ENCODE measurements at places on chromosomes 7 and 10. TPM values are rescaled to one million over a fixed set of nuclear protein-coding genes. Genes with fewer than 3 reads are reported as not detected.
A peak's percentile ranks its signal among the peaks of the same experiment; 100 is the strongest.

GRCh38 chr10:23777153-23777552, 338.3 kb downstream of the OTUD1 start:
- DNase-seq = no peak

AKR1C2 gene
- 24.8 TPM for total RNA-seq

DNA sequence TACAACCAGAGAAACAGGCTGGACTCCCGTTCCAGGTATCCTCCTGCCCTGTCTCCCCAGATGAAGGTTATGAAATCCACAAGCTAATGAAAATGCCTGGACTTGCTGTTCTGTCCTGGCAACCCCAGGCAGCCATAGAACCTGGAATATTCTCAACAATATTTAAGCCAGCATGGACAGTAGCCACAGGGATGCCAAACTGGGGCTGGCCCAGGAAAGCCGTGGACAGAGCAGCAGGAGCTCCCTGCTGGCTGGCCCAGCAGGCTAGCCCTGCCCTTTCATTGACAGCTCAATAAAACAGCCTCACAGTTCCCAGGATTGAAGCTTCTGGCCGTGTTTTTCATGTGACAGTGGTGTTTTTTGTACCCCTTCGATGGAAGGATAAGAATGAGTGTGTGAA, 230.6 kb downstream of the BMPER start:
- no peak for DNase-seq

TAS2R40 gene
- not detected for total RNA-seq

GRCh38 chr7:80977751-80978150, 58.9 kb upstream of the SEMA3C start:
- no peak for DNase-seq

- DNase-seq = no peak
Observed at GRCh38 chr10:78567680-78568455, 500.9 kb upstream of the ZMIZ1 start.

DNA sequence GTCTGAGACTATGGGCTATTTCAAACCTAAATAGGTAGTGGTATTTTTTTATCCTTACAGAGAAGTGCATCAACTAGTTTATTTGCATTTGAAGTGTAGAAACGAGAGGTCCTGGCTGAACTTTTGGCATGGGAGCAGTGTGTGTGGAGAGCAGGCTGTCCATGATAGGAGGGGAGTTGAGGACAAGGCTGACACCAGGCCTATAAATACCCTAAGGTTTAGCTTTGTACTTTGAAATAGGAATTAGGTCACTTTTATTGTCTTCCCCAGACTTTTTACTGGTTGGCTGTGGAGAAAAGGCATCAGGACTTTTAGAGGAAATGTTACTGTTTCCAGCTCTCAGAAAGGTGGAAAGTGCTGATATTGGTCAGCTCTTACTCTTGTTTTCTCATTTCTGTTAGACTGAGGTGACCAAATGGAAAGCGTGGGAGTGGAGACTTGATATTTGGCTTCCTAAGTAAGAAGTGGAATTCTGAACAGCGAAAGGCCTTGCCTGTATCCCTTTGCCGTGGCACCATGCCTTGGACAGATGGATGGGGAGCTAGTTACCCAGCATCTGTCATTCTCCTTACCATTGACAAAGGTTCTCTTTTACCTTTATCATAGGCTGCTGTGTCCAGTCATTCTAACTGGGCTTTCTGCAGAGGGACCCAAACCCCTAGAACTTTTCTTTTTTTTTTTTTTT, 46.0 kb downstream of the GBF1 start:
- no peak for DNase-seq

GRCh38 chr10:81564143-81564542, 310.9 kb upstream of the NRG3 start:
- DNase-seq = no peak

SEM1 gene
- total RNA-seq = 94.1 TPM

DNA sequence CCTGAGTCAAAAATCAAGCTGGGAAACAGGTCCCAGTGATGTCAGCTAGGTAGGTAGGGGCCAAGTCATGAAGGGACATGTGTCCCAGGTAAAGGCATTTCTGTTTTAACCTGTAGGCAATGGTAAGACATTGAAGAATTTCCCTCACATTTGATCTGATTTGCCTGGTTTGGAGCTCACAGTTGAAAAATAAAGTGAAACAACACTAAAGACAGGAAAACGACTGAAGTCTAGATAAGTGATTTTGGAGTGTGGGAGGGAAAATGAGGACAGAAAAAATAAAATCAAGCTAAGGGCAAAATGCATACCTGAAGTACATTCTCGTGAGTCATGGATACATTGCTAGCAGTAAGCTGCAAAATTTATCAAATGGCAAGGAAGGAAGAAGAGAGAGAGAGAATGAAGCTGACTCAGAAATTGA, 169.9 kb downstream of the SKIDA1 start:
- DNase-seq = no peak

A1CF gene
- not detected for total RNA-seq

TRIM8 gene
- total RNA-seq = 39.3 TPM

CDC14C gene
- total RNA-seq = not detected

GRCh38 chr7:155053002-155053401, 17.1 kb upstream of the HTR5A start:
- DNase-seq = peak; percentile 70

NPSR1 gene
- total RNA-seq = not detected

CTAGE8 gene
- total RNA-seq = 0.39 TPM

APBB1IP gene
- total RNA-seq = 6.4 TPM

PCLO gene
- total RNA-seq = 1.2 TPM

DNA sequence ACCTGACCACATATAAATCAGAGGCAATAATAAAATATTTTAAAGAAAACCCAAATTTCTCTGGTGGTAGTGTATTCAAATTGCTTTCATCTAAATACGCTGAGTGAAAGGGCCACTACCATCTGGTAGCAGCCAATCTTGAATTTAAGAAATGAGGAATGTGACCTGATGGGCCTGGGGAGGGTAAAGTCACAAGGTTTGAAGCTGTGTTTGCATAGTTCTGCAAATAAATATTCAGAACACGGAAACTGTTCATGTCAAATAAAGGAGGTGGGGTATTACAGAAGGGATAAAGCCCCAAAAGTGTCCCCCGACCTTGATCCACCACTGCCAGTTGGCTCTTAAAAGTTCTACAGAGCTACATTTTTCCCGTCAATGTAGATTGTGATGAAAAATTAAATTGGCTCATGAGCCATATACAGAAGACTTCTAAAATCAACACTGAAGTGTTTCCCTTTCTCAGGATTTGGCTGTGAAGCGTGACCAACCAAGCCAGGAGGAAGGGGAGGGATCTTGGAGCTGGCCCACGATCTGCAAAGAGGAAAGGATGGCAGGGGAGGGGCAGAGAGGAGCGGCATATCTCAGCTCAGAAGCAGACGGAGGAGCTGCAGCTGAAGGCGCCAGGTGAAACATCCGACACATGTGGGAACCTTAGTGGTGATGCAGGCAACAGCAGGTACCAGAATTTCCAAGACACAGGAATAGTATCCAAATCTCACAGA, 39.6 kb downstream of the MPP7 start:
- no peak for DNase-seq

UBTD1 gene
- 16.8 TPM for total RNA-seq

GRCh38 chr10:119205894-119206602, 1.3 kb upstream of the GRK5 start:
- DNase-seq = peak; percentile 62
